ENCODE measurements at places on chromosomes 1 and 21.

DNA sequence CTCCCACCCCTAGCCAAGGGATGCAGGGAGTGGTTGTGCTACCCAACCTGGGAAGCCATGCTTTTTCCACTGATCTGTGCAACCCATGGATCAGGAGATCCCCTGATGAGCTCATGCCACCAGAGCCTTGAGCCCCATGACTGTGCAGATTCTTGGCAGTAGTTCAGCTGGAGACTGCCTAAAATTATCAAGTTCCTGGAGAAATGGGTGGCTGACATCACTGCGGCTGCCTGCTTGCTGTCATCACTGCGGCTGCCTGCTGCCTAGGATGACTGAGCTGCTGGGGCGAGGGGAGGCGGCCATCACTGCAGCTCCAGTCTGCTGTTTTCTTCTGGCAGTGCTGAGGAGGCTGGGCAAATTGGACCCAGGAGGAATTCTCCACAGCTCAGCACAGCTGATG, 159.2 kb downstream of the AGBL4 start:
- DNase-seq = no peak

GRCh38 chr1:215890438-215890837, 323.3 kb downstream of the KCTD3 start:
- no peak for DNase-seq

DNA sequence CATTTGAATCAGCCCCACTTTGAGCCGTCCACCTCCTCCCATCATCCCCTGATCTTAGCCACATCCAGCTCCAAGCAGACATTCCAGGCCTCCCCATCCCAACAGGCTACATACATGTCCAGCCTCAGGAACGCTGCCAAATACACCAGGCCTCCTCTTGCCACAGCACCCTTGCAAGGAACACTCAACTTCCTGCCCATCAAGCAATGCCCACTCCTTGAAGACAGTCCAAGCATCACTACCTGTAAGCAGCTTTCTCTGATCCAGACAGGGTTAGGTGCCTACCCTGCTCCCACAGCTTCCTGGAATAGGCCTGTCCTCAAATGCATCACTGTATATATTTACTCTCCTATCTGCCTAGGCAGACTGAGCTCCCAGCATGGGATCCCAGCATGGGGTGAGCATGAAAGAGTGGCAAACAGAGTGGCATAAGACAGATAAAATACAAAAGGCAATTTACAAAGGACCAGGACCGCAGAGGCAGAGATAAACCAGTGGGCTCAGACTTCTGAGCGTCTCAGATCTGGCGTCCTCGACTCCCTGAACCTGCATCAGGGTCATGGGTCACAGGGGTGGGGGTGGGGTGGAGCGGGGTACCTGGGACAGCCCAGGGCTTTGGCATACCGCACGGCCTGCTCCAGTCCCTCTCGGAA, 816 bp downstream of the HYI start:
- DNase-seq = no peak

GRCh38 chr1:153944005-153944826, 2.3 kb downstream of the DENND4B start:
- no peak for DNase-seq

DNA sequence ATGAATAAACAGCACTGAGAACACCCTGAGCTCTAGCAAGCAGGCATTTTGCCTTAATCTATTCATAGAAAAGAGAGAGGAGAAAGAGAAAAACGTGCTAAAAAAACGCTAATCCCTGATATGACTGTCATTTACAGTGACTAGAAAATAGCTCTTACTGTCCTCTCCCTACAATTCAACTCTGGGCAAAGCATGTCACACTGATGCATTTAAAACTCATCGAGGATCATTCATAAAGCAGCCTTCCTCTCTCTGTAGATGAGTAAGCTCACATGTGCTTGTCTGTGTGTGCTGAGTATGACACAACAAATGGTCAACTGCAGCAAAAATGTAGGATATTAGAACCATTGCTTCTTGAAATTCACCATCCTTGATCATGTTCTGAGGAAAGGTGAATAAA, 109.0 kb downstream of the SGIP1 start:
- DNase-seq = no peak

- no peak for DNase-seq
These were observed 12.8 kb upstream of the CNTN2 start for GRCh38 chr1:205030241-205030640.

DNA sequence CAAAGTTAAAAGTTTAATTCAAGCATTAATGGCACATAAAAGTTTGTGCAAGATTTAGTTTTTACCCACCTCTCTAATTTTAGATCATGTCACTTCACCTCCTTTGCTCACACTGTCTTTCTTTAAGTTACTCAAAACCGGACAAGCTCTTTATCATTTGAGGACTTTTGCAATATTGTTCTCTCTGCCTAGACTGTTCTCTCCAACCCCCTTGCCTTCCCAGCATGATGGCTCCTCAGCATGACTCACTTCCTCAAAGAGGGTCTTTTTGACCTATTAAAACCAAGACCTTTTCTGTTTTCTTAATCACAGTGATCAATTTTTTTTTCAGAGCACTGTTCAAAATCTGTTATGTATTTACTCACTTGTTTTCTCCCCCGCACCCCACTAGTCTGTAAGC, 61.3 kb downstream of the XKR8 start:
- DNase-seq = no peak

- DNase-seq = no peak
These were observed 1084.2 kb upstream of the NCAM2 start for GRCh38 chr21:19914028-19914427.

DNA sequence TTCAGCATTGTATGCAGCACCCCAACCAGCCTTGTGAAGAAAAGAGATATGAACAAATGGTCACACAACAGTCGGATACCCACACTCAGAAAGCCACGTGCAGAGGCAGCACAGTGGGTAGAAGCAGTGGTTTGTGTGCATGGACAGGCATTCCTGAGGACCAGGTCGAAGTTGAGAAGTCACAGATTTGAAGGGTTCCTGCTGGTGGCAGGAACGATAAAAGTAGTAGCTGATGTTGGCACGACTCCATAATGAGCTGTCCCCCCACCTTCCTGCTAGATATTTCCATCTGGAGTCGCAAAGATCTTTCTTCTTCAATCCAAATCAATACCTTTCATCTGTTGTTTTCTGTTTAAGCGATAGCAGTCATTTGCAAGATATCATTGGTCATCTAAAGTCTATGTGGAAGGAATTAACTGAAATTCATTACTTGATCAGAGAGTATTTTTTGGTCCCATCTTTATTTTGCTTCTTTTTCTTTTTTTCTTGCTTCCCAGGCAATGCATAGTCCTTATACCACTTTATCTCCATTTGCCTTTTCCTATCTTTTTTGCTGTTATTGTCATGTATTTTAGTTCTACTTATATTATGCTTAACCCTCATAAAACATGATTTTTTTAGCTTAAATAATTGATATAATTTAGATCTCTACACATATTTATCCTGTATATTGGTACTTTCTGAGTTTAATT, 176.4 kb downstream of the DHRS3 start:
- DNase-seq = no peak

GRCh38 chr1:67138813-67139499, 4.2 kb upstream of the C1orf141 start:
- DNase-seq = no peak

GRCh38 chr1:56827711-56828110, 8.5 kb upstream of the FYB2 start:
- no peak for DNase-seq

- no peak for DNase-seq
These were observed 2.1 kb downstream of the ELK4 start for GRCh38 chr1:205629751-205630150.

DNA sequence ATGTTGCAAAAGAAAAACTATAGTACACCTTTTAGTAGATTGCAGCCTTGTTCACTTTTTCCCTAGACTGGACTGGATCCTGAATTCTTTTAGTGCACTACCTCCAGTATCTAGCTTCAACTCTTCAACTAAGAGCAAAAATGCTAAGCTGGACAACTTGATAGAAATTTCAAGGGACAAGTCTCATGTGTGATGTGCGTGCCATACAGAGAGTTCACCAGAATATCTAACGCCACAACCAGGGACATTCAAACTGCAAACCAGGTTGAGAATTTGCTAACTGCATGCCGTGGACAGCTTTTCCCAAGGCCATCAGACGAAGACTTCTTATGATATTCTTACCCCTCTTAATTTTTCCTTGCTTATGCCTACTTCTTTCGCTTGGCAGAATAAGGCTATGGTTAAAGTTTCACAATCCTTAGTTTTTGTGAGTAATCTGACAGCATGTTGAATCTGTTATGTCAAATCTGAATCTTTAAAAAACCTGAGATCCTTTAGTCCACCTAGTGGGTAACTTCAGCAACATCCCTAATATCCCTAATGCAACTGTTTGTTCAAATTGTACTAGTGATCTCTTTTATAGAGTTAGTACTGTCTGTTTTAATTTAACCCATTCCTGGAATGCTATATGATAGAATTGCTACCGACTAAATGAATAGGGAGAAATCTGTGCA, 66.4 kb downstream of the DDAH1 start:
- no peak for DNase-seq

DNA sequence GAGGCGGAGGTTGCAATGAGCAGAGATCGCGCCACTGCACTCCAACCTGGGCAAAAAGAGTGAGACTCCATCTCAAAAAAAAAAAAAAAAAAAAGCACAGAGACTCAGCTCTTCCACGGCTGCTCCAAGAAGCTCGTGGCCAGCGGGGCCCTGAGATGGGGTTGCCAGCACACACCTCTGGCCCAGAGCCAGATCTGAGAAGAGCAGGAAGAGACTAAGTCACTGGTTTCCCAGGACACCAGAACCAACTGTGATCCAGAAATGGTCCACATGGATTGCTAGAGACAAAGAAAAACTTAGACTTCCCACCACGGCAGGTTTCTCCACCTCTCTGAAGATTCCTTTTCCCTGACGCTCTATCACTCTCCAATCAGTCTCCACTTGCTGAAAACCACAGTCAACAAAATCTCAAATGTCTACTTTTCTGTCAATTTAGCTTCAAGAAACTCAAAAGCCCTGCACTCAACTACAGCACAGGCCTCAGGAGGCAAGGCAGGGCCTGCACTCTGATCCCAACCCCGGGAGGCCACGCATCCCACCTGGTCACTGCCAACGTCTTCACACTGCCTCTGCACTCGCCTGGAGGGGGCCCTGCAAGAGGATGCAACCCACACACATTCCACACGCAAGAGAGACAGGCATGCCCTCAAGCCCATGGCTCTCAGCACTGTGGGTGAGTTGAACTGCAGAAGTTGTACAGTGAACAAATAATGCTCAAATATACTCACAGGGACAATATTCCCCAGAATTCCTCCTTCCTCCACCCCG, 79.0 kb downstream of the NPHP4 start:
- no peak for DNase-seq

GRCh38 chr1:167227934-167228378, 7.3 kb downstream of the POU2F1 start:
- no peak for DNase-seq

DNA sequence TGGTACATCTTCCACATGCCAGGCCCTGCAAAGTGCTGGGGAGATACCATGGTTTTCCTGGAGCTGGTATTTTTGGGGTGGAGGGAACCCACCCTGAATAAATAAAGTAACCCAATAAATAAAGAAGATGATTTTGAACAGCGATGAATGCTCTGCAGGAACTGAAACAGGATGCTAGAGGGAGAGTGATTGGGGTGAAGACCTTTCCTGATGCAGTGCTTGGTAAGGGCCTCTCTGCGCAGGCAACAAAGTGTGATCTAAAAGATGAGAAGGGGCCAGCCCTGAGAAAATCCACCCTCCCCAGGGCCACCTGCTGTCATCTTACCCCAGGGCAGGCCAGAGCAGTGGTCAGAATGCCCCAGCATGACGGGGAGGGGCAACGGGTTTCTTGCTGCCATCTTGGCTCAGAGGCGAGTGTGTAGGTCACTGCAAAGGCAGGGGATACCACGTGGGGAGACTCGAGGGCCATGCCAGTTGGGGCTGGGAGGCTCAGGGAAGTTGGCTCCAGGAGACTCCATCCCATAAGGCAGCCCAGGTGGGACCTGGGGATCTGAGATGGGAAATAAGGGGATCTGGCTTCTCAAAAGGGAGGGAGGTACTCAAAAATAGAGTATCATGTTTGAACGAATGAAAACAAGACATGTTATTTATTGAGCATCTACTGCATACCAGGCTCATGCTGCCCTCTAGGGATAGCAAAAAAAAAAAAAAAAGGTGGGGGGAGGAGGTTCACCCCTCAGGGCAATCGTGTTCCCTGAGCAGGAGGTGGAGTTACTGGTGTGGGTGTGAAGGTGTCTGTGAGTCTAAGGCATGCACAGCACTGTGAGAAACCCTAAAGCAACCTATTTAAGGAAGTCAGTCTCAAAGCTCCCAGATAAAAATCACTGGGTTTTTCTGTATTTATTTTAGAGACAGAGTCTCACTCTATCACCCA, 2.8 kb downstream of the SRARP start:
- no peak for DNase-seq

GRCh38 chr1:33377013-33377412, 53.9 kb downstream of the PHC2 start:
- DNase-seq = no peak

DNA sequence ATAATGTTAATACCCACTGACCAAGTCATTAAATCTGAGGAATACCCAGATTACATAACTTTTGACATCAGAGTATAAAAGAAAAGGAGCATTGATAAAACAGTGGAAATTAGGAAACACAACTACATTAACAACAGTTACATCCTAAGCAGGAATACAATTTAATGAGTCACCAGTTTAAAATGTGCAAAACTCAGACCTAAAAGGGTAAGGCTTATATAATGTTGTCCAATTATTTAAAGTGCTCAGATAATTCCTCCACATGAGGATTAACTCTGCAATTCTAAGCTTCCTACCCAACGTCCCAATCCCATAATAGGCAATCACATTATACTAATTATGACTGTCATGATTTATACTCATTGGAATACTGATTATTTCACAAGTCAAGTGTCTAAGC, 50.5 kb downstream of the ABL2 start:
- no peak for DNase-seq

- no peak for DNase-seq
These were observed 2.0 kb downstream of the INPP5B start for GRCh38 chr1:37944816-37945215.

DNA sequence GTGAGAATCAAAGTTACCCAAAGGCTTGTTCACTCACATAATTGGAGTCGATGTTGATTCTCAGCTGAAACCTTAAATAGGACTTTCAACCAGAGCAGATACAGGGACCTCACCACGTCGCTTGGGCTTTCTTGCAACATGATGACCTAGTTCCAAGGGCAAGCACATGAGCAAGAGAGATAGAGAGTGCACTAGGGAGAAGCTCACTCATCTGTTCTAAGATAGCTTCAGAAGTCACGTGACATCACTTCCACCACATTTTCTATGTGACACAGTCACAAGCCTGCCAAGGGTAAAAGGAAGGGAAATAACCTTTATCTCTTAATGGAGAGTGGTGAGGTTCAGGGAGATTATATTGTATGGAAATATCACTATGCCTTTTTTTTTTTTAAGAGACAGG, 470.1 kb upstream of the PLXNA2 start:
- no peak for DNase-seq

- no peak for DNase-seq
These were observed at the start of gene CIART for GRCh38 chr1:150281758-150282557. TSS of gene CIART (plus strand) at chr1:150282554. CDS start at chr1:150283268, 714 bp downstream.

DNA sequence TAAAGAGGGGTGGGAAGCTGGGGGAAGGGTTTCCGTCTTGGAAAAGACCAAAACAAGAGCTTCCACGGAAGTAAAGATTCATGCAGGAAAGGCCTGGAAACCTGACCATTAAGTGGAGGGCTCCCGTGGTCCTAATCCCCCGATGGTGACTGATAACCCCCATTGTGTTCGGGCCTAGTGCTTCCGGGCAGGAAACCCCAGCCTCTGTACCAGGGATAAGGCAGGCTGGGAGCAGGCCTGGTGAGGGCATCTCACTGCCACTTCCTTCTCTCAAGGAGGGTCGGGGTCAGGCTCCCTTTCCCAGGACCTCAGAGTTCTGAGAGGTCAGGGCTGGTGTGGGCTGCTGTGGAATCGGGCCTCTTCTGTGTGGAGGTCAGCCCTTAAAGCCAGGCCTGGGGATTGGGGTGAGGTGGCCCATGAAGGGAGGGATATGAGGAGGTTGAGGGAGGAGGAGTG, 136.9 kb downstream of the CDC7 start:
- no peak for DNase-seq

Measured in KG1 (cell line).